ENCODE measurements at places on chromosomes 2 and 18.
A peak's percentile ranks its signal among the peaks of the same experiment; 100 is the strongest.

DNA sequence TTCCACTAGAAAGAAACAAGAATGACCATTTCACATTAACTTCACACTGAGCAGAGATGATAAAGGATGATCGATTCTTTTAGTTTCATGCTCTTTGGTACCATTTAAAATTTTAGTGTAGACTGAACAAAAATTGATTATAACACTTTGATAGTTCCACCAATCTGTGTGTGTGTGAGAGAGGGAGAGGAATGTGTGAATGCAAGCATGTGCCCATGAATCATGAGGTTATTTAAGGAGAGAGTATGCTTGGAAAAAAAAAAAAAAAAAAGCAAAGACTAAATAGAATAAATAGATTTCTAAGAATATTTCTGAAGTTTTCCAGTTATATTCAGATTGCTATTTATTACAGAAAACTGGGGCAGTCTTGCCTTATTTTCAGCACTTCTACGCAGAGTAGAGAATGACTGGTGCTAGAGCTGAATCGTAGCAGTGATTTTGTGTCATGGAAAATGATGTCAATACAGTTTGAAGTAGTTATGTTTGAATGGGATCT lies 900.8 kb downstream of the SLC4A3 start:
- DNase-seq, result no peak

DNA sequence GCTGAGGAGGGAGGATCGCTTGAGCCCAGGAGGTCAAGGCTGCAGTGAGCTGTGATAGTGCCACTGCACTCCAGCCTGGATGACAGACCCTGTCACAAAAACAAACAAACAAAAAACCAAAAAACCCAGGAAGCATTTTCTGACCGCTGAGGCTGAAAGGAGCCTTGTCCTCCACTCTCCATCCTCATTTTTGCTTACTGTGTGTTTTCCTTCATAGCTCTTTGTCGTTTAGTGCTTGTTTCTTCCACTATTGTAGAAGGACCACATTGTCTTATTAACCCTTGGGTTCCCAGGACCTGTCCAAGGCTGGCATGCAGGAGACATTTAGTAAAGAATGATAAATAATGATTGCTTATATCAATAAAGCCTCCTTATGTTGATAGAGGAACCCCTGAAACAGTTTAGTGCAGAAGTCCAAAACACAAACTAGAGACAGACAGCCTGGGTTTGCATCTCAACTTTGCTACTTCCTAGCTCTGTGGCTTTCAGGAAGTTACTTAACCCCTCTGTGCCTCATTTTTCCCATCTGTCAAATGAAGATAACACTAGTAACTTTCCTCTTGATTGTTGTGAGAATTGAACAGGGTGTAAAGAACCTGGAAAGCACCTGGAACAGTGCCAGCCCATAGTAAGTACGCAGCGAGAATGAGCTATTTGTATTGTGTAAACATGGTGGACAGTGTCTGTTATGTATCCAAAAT lies 126.0 kb downstream of the LPIN1 start:
- peak; percentile 61 for DNase-seq

DNA sequence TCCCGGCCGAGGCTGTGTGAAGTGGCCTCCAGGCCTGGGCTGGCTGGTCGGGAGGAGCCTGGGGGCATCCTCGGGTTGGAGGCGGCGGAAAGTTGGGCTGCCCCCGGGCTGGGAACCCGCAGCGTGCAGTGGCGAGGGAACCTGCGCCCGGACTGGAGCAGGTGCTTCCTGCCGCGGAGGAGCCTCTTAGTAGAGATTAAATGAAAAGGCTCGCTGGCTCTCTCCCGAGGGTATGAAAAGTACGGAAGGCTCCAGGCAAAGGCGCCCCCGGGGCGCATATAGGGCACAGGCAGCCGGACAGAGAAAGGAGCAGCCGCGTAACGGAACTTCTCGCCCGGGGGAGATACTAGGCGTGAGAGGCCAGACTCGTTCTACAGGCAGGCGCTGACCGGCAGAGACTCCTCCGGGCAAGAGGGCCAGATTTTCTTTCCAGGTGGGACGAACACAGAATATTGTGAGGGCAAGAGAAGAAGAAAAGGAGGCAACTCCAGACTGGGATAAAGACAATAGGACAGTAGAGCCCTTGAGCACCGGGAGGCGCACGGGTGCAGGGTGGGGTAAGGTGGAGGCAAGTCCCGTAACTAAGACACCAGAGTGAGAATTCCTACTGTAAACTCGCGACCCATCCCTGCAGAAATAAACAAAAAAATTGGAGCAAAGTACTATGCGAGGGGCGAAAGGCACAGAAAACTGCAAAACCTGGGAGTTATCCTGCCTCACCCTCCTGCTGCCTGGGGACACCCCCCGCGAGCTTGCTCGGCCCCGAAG lies 816 bp downstream of the CDH2 start:
- peak; percentile 40 for DNase-seq

GRCh38 chr2:135257383-135258090 lies 205.4 kb downstream of the RAB3GAP1 start:
- DNase-seq, result no peak

GRCh38 chr2:118227698-118228508 lies 139.6 kb downstream of the INSIG2 start:
- no peak for DNase-seq

DNA sequence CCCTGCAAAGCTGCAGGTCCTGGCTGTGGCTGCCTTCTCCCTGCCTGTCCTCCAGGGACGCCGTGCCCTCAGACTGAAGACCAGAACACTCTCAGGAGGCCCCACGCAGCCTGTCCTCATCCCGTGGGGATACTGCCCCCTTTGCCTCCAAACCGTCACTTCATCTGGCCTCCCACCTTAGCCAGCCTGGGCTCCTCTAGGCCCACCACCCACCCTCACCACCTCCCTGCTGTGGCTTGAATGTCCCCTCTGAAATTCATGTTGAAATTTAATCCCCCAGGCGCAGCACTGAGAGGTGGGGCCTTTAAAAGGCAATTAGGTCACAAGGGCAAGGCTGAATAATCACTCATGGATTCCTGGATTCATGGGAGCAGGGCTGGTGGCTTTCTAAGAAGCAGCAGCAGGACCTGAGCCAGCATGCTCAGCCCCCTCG lies 198.2 kb downstream of the SEPTIN10 start:
- no peak for DNase-seq

GRCh38 chr2:223943561-223944008 lies 1.6 kb downstream of the WDFY1 start:
- no peak for DNase-seq

GRCh38 chr2:180376066-180376465 lies 369.0 kb upstream of the CWC22 start:
- DNase-seq, result no peak

DNA sequence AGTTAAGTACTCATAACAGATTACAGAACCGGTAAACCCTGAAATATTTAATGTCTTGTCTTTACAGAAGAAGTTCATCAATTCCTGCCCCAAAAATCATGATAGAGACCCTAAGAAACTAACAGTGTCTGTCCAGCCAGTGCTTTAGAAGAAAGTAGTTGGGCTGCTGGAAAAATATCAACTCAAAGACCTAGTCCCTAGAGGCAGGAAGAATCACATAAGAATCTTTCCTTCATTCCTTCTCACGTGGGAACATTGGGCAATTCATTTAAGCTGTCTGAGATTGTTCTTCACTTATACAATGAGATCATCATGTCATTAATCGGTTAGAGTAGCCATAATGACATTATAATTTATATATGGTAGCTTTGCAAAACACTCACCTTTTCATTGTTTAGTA lies 156.4 kb downstream of the CCBE1 start:
- DNase-seq, result no peak

DNA sequence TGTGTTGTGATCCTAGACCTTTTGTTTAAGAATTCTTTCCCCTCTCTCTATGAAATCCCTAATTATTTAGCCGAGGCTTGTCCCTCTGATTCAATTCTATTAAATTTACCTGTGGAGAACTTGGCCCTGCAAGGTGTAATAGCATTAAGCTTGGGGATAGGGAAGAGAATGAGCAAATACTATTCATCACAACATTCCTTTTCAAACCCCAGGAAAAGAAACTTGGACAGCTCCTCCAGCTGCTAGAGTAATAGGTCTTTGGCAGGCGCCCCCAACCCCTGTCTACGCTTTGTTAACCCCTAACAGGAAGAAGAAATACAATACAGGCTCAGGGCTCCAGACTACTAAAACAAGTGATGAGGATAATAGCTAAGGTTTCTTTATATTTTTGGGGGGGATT lies 957.0 kb downstream of the CPS1 start:
- no peak for DNase-seq

DNA sequence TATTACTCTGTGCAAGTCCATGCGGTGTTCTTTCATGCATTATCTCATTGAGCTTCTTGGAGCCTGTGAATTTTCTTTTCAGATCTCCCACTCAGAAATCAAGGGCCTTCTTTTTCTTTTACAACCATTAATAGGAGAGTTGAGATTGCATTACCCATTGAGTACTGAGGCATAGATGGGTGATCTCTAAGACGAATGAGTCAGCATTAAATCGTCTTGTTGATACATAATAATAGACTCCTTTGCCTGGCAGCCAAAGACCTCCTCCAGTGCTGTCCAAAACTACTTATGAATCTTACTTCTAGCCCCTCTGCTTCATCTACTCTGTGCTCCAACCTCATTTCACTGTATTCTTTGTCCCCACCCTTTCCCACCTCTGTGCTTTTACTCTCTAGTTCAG lies 180.5 kb downstream of the AGPS start:
- DNase-seq, result no peak

GRCh38 chr2:242098445-242099128 lies 229.1 kb downstream of the RTP5 start:
- no peak for DNase-seq

DNA sequence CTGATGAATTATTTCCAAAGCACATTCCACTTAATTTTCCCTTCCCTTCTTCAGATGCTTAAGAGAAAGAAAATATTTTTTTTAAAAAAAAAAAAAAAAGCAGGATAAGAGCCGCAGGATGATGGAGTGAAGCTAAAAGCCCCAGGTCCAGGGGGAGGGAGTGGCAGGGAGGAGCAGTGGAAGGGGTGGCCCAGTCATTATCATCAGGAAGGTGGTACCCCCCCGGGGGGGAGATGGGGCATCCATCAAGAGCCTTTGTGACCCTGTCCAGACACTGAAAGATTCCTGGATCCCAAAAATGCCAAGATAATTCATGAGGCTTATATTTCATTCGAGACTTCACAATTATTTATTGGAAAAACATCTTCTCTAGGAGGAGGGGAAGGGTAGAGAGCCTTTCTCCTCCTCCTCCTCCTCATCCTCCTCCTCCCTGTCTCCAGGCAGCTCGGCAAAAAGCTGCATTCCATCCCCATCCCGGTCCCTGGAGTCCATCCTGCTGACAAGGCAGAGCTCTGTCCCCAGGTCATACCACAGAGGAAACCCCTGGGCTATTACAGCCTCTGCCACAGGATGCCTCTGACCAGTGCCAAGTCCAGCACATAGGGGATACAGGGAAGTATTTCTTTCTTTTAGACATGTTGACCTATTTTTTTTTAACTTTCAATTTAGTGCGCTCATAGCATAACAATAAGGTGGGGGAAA lies 125.3 kb downstream of the TWIST2 start:
- no peak for DNase-seq

GRCh38 chr18:60466677-60467076 lies 94.1 kb upstream of the MC4R start:
- DNase-seq, result no peak

- no peak for DNase-seq
Measured at GRCh38 chr2:69642709-69643601, 584 bp downstream of the AAK1 start.

DNA sequence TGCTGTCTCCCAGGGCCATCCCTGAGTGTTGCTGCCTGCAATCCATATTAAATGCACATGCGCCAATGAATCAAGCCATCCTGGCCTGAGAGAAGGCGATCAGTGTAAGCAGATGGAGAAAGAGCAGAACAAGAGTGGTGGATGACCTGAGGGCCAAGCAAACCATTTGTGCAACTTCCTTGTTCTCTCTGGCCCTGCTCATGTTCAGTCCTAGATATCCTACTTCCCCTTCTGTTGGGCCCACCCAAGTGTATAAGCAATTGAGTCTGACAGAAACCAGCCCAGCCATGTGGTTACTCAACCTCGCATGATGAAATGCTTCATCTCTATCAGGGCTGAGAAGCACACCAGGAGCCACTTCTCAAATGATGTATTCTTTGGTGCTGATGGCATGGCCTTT lies 383.1 kb upstream of the ID2 start:
- no peak for DNase-seq

DNA sequence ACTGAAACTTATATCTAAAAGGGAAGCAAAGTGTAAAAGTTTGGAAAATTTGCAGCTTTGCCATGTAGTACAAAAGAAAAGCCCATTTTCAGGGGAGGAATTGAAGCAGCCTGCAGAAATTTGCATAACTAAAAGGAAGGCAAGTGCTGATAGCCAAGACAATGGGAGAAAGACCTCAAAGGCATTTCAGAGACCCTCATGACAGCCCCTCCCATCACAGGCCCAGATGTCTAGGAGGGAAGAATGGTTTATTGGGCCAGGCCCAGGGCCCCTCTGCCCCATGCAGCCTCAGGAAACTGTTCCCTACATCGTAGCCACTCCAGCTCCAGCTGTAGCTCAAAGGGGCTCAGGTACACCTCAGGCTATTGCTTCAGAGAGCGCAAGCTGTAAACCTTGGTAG lies 14.4 kb upstream of the WDR75 start:
- no peak for DNase-seq

GRCh38 chr2:40957508-40957907 lies 505.6 kb upstream of the SLC8A1 start:
- DNase-seq, result no peak

GRCh38 chr2:16617282-16618266 lies 48.1 kb downstream of the CYRIA start:
- DNase-seq, result no peak

DNA sequence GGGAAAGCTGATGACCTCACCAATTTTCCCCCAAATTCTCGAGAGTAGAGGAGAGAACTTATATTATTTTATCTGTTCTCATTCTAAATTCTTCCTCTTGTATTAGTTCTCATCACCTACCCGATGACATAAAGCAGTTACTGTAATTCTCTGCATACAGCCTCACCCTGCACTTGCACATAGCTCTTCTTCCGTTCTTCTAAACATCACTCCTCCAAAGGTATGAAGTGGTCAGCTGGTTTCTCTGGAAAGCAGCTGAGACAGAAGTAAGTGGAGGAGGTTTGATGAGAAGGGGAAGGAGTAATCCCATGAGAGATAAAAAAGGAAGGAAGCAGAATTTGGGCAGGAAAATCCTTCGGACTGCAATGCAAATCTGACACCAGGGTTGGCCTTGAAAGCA lies 39.0 kb downstream of the FBXO48 start:
- no peak for DNase-seq

Measured in NCI-H748 treated with DMSO at 0.1 percent for 48 hours (cell line).